ENCODE measurements at places on chromosomes 6 and 20.

DNA sequence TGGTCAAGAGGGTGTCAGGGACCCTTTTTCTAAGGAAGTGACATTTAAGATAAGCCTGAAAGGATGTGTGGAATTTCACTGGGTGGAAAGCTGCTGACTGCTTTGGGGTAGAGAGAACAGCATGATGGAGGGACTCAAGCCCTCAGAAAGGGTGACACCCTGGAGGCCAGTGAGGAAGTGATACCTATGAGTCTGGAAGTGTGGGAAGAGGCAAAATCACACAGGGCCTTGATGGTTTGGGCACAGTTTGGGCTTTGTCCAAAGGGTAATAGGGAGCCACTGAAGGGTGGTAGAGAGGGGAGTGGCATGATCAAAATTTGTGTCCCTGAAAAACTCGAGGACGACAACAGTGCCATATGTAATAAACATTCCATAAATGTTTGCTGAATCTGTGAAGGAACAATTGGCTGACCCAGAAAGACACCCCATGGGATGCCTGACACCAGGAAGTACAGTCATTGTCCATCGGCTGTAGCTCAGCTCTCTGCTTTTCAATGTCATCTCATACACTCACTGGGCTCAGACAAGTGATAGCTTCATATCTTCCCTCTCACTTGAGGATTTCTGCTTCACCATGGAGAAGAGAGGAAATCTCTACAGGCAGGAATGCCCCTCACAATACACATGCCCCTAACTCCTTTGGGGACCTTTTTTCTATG lies 21.3 kb downstream of the CASS4 start:
- DNase-seq: no peak

DNA sequence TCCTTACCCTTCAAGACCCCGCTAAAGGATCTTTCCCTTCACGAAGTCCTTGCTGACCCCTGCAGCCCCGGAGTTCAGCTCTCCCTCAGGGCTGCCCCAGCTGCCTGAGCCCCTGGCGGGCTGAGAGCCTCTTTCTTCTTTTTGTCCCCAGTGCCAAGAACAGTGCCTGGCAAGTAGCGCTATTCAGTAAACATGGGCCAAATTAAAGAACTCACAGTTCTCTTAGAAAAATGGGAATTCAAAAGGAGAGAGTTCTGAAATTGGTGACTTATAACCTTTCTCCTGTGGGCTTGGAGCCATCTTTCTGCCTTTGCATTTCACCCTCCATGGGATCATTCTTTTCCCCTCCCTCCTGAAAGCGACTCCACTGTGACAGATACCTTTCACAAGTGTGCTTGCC lies 227.2 kb downstream of the TMEM242 start:
- DNase-seq: no peak

DNA sequence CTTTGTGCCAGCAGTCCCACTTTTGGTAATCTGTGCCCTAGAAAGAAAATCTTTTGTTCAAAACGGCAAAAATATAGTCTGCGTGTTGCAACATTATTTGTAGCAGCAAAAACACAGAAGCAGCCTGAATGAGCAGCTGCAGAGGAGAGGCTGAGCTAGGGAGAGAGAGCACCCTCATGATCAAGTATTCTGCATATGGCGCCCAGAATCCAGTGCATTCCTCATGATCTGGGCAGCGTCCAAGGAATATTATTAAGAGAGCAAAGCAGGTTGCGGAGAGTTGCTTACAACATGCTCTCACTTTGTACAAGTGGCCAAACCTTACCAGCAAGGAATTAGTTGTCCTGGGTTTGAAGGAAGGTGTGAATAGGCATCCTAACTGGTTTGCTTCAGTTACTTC lies 25.9 kb downstream of the KIZ start:
- no peak for DNase-seq

DNA sequence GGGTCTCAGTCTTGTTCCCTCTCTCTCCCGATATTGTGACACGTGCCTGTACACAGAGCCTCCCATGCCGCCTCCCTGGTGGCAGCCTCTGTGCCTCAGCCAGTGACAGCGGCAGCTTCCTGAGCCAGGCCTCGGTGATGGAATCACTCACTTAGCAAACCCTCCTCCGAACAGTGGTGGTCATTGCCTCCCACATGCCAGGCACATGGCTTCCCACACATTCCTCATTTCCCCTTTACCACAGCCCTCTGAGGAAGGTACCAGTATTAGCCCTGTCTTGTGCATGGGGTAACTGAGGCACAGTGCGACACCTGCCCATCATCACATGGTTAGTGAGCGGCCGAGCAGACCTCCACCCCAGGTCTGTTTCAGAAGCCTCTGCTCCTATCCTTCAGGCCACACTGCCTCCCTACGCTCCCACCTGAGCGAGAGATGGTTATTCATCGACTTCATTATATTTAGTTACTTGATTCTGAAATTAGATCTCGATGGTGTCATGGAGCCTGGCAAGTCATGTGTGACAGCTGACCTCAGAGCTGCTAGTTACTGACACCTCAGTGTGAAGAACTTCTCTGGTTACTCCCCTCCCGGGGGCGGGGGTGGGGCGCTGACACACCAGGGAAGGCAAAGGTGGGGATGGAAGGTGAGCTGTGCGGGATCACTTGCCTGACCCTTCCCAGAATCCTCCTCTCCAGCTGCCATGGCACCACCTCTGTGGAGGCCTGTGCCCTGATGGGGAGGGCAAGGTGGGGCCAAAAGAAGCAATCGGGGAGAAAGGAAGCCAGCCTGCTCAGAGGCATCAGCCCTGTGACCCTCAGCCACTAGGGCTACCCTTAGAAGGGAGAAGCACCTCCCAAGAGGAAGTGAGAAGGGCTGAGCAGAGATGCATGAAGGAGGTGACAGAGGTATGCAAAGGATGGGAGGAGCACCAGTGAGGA lies 17.9 kb downstream of the MDGA1 start:
- DNase-seq: no peak

DNA sequence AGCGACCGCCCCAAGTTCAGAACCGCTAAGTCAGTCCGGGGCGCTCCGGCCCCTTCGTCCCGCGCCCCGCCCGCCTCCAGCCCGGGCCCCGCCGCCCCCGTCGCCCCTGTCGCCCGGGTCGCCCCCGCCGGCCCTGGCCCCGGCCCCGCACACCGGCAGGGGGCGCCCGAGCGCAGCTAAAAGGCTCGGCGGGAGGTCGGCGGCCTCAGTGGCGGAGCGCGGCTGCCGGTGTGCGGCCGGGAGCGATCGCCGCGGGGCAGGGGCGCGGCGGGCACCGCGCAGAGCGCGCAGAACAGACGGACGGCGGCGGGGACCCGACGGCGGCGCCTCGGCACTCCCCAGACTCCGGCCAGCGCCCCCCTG lies at the start of gene FNDC1:
TSS of gene FNDC1 (plus strand) at position 208 of the 363 bp plus-strand sequence. CDS start 197 bp downstream, outside the sequence.
- DNase-seq: no peak

GRCh38 chr6:51495096-51495495 lies 592.3 kb downstream of the PKHD1 start:
- DNase-seq: no peak

DNA sequence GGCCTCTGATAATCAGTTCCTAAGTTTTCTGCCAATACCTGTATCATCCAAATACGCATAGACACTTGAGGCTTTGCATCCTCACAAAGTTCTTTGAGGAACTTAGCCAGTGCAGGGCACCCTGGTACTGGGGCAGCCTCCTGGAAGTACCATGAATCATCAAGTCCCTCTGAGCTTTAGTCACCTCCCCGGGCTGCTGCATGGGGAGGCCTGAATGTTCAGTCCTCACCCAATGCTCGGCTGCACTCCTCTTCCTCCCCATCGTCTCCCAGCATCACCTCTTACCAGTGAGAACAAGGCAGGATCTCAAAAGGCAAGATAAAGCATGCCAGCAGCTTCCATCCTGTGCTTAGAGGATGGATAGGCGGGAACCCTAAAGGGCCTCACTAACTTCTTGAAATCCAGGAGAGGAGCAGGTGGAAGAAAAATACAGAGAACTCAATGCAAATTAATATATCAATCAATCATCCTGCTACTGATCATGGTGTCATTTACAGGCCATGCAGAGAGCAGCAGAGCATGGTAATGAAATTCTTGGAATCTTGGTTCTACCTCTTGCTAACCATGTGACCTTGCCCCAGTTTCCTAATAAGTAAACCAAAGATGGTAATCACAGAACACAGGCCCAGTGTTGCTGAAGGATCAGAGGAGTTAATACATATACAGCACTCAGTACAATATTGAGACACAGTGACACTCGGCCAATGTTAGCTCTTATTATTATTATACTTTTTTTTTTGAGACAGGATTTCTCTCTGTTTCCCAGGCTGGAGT lies 4.7 kb upstream of the CCN6 start:
- DNase-seq: no peak

DNA sequence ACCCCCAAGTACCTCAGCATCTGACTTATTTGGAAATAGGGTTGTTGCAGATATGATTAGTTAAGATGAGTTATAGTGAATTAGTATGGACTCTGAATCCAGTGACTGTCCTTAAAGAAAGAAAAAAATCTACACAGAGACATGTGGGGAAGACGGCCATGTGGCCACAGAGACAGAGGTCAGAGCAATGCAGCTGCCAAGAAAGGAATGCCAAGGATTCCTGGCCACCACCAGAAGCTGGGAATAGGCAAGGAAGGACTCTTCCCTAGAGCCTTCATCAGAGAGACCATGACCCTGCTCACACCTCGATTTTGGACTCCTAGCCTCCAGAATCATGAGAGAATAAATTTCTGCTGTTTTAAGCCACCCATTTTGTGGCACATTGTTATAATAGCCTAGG lies 81.8 kb downstream of the FYN start:
- DNase-seq: no peak

DNA sequence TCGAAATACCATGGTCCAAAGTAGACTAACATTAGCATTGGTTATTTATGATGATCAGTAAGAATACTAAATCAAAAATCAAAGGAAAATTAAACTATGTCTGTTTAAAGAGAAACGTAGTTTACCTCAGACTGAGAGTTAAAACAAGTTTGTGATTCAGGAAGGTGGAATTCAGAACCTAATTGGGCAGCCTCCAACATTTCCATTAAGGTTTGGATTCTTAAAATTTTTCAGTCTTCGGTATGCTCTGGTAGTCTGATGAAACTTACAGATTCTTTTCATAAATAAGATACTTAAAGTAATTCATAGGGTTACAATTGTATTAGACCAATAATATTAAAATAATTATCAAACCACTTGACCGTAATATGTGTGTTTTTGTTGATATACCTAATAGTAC lies 18.6 kb downstream of the HFE start:
- no peak for DNase-seq

DNA sequence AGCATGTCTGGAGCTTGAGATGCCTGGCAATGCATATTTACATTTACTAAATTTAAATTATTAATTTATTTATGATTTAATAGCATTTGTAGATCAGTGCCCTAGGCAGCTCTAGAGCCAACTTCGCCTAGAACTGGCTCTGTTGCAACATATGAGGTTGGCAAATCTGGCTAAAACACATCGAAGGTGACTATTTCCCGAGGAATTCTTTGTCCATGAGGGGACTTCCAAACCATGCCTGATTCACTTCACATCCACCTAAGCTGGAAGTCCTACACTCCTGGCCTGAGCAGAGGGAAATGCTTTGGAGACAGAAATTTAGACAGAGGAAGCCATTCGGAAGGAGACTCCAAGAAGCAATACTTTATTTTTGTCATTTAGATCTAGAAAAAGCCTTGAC lies 211.0 kb upstream of the ARG1 start:
- no peak for DNase-seq

- no peak for DNase-seq
Measured at GRCh38 chr6:72530152-72530551, 91.7 kb upstream of the KCNQ5 start.

Measured in stimulated activated CD4-positive, alpha-beta T cell treated with anti-CD3 and anti-CD28 coated beads, Interleukin-2, amount 100 ng/mL, for 4 hours (primary cell).